Stimulated activated CD4-positive, alpha-beta T cell treated with anti-CD3 and anti-CD28 coated beads, TNF-alpha, amount 100 ng/mL, for 1 hour (primary cell): ENCODE measurements at places on chromosomes 3 and 15.

DNA sequence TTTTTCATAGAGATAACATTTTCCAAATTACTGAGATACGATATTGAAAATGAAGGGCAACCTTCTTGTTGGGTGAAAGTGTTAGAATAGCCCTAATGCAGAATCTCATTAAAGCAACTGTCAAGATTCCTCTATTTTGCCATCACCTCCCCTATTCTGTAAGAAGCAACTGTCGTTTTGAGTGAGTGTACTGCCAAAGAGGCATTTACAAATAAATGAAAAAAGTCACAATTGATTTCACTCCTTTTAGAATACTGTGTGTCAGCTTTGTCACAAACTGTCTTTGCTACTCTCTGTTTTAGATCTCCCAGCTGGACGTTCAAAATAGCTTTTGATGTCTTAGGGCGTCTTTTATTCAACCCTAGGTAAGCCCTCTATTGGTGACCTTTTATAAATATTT lies 322.8 kb upstream of the NAALADL2 start:
- no peak for DNase-seq

DNA sequence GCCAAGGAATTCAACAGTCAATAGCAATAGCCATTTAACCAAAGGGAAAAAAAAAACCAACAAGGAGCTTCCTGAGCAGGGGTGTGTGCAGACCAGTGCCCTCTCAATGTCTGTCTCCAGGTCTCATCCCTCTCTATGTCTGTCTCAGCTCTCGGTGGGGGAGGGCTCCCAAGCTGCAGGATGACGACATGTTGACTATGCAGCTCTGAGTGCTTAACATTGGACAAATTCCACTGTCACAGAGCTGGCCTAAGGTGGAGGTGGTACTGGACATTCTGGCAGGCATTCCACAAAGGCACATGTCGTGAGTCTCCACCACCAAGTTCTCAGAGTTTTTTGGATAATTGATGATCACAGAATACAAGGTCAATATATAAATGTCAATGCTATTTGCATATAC lies 2.0 kb upstream of the CAPN7 start:
- no peak for DNase-seq

GRCh38 chr15:39783244-39783820 lies 691 bp upstream of the FSIP1 start:
- no peak for DNase-seq

- DNase-seq: no peak
These were observed 20.8 kb downstream of the ARL14 start for GRCh38 chr3:160697637-160698380.

DNA sequence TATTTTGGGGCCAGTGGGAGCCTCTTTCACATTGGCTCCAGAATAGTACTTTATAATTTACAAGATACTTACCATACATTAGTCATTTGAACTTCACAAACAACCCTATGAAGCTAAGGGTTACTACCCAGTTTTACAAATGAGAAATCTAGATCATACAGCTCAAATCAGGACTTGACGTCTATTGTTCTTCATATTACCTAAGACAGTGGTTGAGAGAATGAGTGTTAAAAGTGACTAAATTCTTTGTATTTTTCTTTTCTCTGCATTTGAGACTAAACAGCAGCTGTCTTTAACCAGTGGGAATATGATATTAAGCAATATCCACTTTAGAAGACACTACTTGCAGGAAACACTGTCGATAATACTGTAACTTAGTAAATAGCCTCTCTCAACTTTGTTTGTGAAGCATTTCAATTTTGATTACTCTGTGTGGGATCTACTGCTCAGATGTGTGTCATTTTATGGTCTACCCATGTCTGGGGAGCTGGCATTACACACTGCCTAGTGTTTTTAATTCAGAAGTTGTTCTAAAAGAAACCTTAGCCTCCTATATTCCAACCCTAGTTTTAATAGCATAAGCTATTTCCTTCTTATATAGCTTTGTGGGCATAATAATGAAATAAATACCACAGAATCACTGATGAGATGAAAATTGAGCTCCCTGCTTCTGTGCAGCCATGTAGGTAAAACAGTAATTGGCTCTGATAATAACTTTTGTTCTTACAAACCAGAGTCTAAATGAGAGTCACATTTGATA lies 45.9 kb downstream of the IQCH start:
- no peak for DNase-seq

GRCh38 chr3:9884555-9885165 lies 4.6 kb upstream of the CIDEC start:
- no peak for DNase-seq

DNA sequence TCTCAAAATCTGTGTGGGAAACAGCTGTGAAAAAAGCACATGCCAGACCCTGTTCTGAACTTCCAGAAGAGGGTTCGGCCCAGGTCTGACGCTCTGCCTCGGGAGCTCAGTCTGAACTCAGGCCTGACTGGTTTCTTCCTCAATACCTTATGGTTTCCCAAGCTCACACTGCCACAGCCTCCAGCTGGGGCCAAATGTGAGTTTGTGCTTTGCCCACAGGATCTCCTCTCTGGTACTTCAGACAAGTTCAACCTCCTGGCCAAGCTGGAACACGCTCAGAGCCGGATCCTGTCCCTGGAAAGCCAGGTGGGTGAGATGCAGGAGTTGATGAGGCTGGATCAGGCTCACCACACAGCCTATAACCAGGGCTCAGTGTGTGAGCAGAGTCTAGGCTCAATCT lies 33.8 kb downstream of the CYP11A1 start:
- DNase-seq: no peak

- no peak for DNase-seq
These were observed 215.2 kb downstream of the OSBPL10 start for GRCh38 chr3:31765871-31766270.

GRCh38 chr3:185585518-185585858 lies 607 bp upstream of the SENP2 start:
- DNase-seq: no peak

- DNase-seq: no peak
These were observed 4.2 kb downstream of the PTPRG start for GRCh38 chr3:61565569-61565968.

DNA sequence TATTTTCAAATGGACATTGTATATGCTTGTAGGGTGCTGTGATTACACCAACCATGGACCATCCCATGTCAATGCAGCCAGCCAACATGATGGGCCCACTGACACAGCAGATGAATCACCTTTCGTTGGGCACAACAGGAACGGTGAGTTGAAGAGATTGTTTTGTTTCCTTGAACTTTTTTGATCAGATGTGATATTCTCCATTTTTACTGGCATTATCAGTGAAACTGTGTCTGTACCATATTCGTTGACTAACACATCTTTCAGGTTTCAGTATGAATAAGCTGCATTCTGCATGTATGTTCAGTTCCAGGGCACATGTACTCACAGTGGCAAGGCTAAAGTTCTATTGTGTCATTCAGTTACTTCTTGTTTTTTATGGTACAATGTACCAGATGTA lies 655.2 kb downstream of the RBMS3 start:
- DNase-seq: no peak

- DNase-seq: no peak
These were observed 61.3 kb upstream of the PIAS1 start for GRCh38 chr15:67992834-67993233.

DNA sequence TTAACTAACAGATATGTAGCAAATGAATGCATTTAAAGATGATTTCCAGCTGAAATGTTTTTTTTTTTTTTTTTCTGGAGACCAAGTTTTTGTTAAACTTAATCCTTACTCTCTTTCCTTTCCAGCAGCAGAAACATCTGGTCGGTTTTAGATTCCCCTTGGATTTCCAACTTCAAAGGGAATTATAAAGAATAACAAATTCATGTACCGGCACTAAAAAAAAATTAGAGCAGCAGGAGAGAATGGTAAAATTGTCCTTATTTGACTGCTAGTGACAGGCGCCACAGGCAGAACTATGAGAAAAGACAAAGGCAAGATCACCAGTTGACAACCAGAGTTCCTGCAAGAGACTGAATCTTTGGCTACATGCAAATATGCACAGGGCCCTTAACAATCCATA lies 393.3 kb downstream of the TIGIT start:
- no peak for DNase-seq

DNA sequence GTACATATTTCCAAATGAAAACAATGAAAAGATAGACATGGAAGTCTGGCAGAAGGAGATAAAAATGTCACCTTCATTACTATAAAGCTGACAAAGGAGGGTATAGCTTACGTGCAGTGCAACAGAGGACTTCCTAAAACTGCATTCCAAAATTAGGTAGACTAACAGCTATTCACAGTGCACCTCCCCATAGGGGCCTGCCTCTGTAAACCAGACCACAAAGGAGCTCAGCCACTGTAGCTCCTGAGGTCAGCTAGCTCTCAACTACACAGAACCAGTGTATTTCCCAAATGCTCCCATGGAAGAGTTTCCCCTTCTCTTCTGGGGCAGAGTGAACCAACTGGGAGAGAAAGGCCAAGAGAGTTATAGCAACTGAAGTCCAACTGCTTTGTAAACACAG lies 31.2 kb upstream of the PHLDB2 start:
- DNase-seq: no peak

DNA sequence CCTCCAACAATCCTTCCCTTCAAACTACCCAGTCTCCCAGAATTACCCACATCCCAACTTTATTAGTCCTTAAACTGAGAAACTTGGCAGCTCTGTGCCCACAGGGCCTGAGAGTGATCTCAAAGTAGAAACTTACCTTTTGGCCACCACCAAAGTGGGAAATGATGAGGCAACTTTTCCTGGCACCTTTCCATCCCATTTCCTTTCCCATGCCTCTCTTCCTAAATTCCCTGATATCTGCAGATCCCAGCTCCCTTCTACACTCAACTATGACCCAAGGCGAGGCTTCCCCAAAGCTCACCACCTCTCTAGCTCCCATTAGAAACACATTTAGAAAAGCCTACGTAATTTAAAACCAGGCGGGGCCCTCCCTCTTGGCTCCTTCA lies 271.9 kb downstream of the FOXP1 start:
- no peak for DNase-seq

GRCh38 chr3:125160606-125161371 lies 51.8 kb downstream of the SLC12A8 start:
- no peak for DNase-seq

- DNase-seq: no peak
These were observed 39.7 kb downstream of the BCHE start for GRCh38 chr3:165797551-165797950.

DNA sequence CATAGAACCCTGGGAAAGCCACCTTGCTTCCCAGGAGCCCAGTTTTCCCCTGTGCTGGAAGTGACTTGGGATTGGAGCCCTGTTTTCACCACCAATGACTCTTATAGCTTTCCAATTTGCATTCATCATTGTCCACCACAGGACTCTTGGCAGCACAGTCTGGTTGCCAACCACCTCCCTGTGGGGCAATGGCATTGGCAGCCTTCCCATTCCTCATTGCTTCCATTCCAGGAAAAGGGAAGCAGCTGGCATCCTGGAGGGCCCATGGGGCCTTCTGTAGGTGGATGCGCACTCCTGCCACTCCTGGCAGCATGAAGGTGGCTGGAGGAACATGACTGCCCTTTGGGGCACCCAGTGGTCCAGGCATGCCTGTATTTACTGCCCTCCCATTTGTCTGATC lies 57.7 kb downstream of the FEM1B start:
- no peak for DNase-seq

GRCh38 chr15:65405791-65406423 lies 16.8 kb downstream of the IGDCC4 start:
- DNase-seq: no peak

DNA sequence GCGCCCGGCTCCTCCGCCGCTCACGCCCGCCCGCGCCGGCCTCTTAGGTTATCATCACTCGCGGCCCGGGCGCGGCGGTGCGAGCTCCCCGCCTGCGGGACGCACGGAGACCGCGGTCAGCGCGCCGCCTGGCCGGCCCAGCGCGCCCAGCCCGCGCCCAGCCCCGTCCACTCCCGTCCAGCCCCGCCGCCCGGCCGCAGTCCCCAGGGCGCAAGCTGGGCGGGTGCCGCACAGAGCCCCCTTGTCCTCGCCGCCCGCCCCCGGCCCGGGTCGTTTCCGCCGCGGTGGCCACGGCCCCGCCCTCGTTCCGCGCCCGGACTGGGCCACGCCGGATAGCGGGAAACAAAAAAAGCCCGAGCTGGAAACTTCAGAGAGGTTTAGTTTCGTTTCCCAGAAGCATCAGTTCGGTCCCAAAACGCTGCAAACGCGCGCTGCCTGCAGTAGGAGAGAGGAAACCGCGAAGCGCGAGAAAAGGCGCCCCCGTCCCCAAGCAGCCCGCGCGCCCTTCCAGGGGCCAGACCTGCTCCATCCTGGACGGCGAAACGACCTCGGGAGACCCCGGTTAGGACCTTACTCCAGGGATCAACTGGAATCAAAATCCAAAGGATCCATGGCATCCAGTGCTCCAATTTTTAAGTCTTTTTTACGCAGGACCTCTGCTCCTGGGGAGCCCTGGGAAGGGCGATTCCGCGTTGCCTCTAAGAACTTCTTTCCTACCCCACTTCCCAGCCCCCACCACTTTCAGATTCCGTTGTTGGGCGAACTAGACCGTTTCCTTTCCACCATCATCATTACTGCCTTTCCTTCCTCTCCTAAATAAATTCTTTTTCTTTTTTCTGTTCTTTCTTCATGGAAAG lies at the start of gene ATP10A:
Gene ATP10A (minus strand): TSS at position 217 of the 857 bp plus-strand sequence. CDS start 231 bp downstream, outside the sequence.
- DNase-seq: no peak

DNA sequence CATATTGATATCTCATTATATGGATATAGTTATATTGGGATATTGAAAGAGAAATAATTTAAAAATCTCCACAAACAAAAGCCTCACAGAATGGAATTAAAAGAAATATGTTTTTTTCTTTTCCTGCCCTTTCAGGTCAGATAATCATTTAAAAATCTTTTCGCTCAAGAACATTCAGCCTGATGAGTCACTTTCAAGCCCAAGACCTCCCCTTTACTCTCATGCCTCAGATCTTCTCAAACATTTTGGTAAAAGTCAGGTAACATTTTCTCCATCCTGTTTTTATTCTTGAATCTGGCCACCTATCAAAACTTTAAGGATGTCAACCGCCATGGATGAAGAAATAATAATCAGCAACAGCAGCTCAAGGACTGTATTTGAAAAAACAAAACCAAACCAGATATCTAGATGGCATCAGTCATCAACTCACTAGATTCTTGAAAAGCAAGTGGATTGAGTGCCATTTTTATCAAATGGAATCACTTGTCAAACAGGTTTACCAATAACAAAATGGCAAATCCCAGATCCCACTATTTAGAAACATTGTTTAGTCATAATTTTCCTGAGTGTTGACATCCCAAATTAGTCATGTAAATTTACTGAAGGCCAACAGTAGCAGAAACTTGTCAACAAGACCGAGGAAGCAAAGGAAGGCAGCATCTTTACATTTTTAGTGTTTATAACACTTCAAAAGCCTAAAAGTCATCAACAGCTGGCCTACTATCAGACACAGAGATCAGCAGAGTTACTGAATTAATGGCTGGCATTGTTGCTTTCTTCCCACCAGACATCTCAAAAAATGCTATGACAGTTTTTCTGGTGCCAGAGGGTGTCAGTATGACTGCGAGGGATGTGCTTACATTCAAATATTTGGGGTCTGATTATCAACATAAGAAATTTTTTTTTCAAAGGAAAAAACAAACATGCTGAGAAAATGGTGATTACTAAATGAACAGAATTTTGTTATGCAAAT lies 444.7 kb downstream of the MAGI1 start:
- DNase-seq: no peak

DNA sequence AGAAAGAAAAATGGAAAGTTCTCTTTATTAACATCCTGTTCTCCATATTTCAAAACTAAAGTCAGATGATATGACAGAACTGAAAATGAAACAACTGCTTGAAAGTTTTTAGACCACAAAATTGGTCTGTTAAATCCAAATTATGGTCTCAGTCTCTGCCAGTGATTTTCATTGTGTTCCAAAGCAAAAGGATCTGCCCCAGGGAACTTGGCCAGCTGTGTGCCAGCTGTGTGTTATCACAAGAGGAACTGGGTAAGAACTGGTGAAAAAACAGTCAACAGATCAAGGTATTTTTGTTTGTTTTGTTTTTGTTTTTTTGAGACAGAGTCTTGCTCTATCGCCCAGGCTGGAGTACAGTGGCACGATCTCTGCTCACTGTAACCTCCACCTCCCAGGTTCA lies 323.3 kb downstream of the CTNNB1 start:
- no peak for DNase-seq
